ENCODE measurements at places on chromosomes 12 and 14.

GRCh38 chr14:56878766-56879165 lies 68.5 kb upstream of the OTX2 start:
- no peak for DNase-seq

DNA sequence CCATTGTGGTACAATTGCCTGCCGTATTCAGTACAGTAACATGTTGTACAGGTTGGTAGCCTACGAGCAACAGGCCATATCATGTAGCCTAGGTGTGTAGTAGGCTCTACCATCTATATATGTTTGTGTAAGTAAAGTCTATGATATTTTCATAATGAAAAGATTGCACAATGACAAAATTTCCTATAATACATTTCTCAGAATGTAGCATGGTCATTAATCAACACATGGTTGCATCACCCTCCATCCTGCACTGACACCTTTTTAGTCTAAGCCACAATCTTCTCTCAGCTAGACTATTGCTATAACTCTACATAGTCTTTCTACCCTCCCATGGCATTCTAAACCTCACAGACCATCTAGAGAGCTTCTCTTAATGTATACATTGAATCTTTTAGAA lies 158.5 kb upstream of the HMGA2 start:
- no peak for DNase-seq

- no peak for DNase-seq
These were observed 344.7 kb downstream of the CACNA1C start for GRCh38 chr12:2397356-2398045.

DNA sequence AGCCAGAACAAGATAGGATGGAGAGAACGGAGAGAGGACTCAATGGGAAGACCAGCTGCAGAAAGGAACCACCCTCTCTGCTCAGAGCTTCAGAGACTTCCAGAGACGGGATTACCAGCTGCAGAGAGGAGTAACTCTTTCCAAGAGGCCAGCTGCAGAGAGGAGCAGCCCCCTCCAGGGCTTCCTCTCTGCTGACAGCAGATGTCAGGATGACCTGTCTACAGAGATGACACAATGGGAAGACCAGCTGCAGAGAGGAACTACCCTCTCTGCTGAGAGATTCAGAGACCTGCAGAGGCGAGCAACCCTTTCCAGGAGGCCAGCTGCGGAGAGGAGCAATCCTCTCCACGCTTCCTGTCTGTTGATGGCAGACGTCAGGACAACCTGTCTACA lies 61.8 kb downstream of the KLRG1 start:
- no peak for DNase-seq

DNA sequence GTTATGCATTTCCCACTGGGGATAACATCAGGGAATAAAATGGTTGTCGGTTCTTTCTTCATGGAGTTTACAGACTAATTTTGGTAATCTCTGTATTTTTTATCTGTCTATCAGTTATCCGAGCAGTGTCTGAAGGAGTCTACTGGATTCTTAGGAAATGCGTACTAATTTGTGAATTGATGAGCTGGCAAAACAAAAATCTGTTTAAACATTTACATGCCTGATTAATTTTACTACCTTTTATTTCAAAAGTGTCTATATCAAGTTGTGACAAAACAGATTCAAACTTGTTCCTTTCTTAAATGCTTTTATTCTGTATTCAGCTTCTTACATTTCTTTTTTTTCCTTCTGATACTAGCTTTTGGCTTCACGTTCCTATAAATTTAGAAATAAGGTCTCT lies 4.4 kb downstream of the RIMKLB start:
- DNase-seq, result no peak

DNA sequence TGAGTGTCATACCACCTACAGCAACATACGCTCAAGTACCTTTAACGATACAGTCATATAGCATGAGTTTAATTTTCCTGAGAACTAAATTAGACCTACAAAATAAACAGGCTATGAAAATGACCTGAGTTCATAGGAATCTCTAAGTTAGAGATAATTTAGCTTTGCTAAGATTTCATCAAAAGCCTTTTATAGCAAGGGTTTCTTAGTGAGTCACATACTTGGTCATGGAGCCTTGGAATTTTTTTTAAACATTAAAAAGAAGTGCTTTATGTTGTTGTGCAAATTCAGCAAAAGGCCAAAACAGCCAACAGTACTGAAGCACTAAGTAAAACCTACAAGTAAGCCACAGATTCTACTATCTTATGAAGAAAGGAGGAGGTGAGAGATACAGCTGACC lies 93.6 kb upstream of the FERMT2 start:
- DNase-seq, result no peak

DNA sequence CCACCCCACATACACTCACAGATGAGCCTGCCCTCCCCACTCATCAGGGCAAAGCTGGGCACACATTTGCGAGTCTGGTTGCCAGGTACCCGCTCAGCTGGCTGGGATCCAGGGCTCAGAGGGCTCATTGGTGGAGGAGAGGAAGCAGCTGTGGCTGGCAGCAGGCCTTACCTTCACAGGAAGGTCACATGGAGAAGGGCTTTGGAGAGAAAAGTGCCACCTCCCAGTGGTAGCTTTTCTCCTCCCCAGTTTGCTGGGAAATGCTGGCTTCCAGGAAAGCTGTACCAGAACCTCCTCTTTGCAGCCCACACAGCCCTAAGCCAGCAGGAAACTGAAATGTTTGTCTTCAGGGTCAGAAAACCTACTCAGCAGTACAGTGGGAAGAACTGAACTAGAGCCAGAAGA lies 55.6 kb downstream of the LGMN start:
- DNase-seq, result no peak

GRCh38 chr12:43812057-43812456 lies 5.9 kb upstream of the TWF1 start:
- DNase-seq, result no peak

DNA sequence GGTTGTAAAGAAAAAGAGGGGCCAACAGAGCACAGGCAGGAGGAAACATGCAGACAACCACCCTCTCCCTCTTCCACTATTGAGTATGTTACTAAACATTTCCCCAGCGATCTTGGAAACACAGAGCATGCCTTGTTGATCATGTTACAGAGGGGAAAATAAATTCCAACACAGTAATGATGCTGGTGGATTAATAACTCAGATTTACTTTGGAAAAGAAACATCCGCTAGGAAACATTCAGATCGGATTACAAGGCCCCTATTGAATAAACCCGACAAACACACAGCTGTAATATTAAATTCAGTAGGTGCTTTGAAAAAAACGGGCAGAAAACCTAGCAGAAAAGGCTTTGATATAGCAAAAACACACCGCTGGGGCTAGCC lies 5.4 kb downstream of the BMP4 start:
- no peak for DNase-seq

- DNase-seq, result no peak
These were observed 185.5 kb upstream of the FAR2 start for GRCh38 chr12:28963554-28963953.

DNA sequence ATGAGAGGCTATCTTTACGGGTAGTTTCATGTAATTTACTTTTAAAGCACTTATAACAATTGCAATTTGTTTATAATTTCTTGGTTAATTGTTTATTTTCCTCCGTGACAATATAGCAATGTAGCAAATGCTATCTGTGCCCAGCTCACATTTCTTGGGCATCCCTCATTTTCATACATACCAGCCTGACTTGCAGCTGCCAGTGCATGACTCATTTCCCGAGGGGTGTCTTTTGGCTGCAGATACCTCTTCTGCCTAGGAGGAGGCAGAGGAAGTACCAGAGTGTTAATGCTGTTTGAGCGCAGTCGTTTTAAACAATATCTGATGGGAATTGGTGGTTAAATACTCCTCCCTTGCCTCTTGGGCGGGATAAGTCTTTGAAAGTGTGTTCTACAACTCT lies 104.2 kb upstream of the ABCD2 start:
- DNase-seq, result no peak
